Left lung (tissue), 14 donors: ENCODE measurements at places on chromosomes 12 and 14.

- DNase-seq, result no peak
- no peak overlapping the region for H3K27ac ChIP-seq
- no peak overlapping the region for H3K4me3 ChIP-seq
Observed at GRCh38 chr14:24665440-24665991, 31.5 kb upstream of the GZMB start.

DNA sequence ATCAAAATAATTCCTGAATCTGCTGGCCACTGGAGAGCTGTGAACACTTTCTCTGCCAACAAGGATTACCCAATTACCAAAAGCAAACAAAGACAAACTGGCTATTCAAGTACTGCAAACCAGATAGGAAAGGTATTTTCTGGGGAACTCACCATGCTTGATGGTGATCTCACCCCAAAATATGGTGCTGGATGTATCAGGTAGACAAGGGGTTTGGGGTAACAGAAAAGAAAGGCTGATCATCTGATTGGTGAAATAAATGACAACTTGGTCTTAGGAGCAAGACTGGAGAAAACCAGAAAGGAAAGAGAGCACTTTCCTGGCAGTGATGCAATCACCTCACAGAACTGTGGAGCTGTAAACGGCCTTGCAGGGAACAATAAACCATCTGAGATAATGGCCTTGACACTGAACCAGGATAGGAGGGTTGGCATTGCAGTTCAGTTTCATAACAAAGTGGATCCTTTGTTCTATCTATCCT lies 31.0 kb upstream of the NPFF start:
- no peak for DNase-seq
- H3K4me1 ChIP-seq, result peaks cover 10% of the 10 kb centered on the region
- H3K27me3 ChIP-seq, result no peaks in the 10 kb centered on the region
- H3K4me3 ChIP-seq, result no peak overlapping the region

DNA sequence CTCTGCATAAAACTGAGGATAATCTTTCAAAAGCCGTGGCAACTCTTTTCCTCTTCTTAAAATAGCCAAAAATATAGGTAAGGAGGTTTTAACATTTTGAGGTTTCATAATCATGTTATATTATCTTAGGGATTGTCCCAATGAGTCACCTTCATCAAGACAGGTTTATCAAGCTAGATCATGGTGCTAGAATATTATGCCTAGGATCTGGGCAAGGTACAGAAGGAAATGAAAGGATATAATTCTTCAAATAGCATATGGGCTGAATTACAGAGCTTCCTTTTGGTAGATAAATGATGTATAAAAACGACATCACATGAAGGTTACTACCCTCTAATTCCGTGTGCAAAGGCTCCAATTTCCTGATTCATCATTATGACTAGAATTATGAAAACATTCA lies 28.6 kb upstream of the TBC1D15 start:
- H3K27me3 ChIP-seq, result no peaks in the 10 kb centered on the region
- no peaks in the 10 kb centered on the region for H3K4me1 ChIP-seq
- H3K36me3 ChIP-seq, result no peaks in the 10 kb centered on the region
- H3K4me3 ChIP-seq, result no peak overlapping the region

- H3K36me3 ChIP-seq, result no peaks in the 10 kb centered on the region
- no peak for DNase-seq
- no peaks in the 10 kb centered on the region for H3K4me1 ChIP-seq
- H3K27me3 ChIP-seq, result no peaks in the 10 kb centered on the region
- H3K27ac ChIP-seq, result peak overlapping the region; percentile 42
- no peak overlapping the region for H3K4me3 ChIP-seq
Observed at GRCh38 chr12:116525418-116526001, 33.7 kb upstream of the MAP1LC3B2 start.

- no peaks in the 10 kb centered on the region for H3K4me1 ChIP-seq
- no peak overlapping the region for H3K4me3 ChIP-seq
- no peak for DNase-seq
- H3K27me3 ChIP-seq, result no peaks in the 10 kb centered on the region
- peaks cover 26% of the 10 kb centered on the region for H3K36me3 ChIP-seq
Observed at GRCh38 chr14:44995770-44996294, 33.8 kb downstream of the TOGARAM1 start.

- no peak for DNase-seq
- no peaks in the 10 kb centered on the region for H3K36me3 ChIP-seq
- H3K27ac ChIP-seq, result no peak overlapping the region
Observed at GRCh38 chr12:47328831-47329545, 249.2 kb upstream of the AMIGO2 start.

GRCh38 chr12:131085816-131086591 lies 132.3 kb downstream of the ADGRD1 start:
- no peak for DNase-seq
- no peak overlapping the region for H3K4me3 ChIP-seq
- H3K27ac ChIP-seq, result no peak overlapping the region
- H3K36me3 ChIP-seq, result no peaks in the 10 kb centered on the region
- no peaks in the 10 kb centered on the region for H3K27me3 ChIP-seq

DNA sequence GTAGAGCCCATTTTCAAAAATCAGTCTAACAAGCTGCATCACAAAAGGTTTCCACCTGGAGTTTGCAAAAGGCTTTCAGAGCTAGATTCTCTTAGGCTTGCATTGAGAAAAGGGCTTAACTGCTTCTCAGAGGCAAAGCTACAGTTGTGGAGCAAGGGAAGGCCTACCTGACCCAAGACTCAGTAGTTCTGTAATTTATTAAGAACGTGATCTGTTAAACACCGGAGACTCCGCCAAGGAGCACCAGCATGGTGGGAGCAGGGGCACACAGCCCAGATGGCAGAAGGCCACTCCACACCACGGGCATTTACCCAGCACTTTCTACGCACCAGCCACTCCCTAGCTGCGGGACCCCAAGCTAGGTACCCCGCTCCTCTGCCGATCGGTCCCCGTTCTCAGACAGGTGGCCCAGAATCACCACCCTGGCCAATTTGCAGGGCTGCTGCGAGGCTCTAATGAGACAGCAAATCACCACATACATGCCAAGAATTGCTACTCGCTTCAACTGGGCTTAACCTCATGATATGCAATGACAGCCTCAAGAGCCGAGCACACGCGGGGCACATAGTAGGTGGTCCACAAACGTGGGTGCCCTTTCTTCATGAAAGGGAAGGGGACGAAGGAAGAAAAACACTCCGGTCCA lies 1.5 kb downstream of the ITPK1 start:
- no peak for DNase-seq
- peak overlapping the region; percentile 99 for H3K27ac ChIP-seq
- peak overlapping the region; percentile 83 for H3K4me3 ChIP-seq
- H3K36me3 ChIP-seq, result no peaks in the 10 kb centered on the region

DNA sequence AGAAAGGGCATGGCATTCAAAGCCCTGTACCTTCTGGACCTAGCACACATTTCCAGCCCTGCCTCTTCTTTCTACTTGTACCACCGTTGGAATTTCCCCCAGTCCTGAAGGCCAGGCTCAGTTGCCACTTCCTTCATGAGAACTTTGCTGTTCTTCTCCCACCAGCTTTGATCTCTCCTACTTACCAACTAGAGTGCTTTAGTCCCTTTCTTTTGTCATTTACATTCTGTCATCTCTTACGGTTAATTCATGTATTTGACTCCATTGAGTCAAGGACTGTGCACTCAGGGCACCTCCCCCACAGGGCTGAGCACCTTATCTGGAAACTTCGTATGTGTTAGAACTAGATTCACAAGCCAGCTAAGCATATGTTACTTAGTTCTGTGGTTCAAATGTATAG lies 26.3 kb downstream of the BICDL1 start:
- no peaks in the 10 kb centered on the region for H3K36me3 ChIP-seq
- no peak overlapping the region for H3K27ac ChIP-seq
- no peaks in the 10 kb centered on the region for H3K27me3 ChIP-seq
- no peak overlapping the region for H3K4me3 ChIP-seq

DNA sequence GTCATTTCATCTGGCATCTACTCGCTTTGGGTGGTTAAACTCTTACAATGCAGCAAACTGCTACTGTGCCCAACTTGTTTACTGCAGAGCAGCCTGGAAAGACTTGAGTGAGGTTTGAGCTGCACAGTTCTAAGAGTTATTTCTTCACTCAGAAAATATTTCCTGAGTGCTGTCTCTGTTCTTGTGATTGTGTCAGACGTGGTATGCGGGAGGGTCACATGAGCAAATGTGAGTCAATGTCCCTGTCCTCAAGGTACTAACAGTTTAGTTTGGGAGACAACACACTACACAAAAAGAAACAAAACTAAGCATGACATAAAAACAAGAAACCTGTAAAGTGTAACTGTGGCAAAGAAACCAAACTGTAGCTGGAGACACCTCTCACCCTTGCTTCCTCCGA lies 32.4 kb downstream of the FLVCR2 start:
- H3K27ac ChIP-seq, result peak overlapping the region; percentile 10
- H3K27me3 ChIP-seq, result no peaks in the 10 kb centered on the region

- no peak overlapping the region for H3K27ac ChIP-seq
- no peaks in the 10 kb centered on the region for H3K36me3 ChIP-seq
- no peaks in the 10 kb centered on the region for H3K27me3 ChIP-seq
- H3K4me1 ChIP-seq, result no peaks in the 10 kb centered on the region
Observed at GRCh38 chr12:74889073-74889472, 320.6 kb downstream of the KCNC2 start.

DNA sequence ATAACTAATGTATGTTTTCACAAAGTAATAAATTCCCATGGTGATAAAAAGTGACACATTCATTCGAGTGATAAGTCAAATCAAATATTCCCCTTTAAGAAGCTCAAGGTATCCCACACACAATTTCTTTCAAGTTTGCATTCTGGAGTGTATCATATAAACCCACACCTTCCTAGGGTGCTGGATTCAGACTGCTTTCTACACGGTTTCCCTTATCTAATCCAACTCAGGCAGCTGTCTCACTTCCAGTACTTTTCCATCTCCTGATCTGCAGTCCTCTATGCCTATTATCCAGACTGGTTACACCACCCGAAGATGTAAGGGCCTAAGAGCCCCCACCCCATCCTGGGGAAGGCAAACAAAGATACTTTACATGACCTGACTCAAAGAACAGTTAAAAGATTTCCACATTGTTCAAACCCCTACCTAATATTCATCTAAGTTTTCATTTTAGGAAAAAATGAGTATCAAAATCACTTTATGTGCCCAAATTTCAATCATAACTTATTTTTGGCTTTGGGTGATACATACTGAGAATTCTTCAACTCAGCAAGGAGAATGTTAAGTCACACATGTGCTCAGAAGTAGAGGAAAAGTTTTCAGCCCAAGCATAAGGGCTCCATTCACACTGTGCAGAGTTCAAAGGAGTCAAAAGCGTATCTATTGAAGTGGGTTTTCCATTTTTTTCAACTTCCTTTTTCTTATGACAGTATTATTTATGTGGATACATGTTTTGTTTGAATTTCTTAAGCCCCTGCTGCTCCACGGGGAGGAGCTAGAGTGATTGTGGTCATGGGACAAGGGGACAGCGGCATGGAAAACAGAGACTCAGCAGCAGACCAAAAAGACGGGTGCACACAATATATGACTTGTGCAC lies 41.8 kb downstream of the CORO1C start:
- peaks cover 88% of the 10 kb centered on the region for H3K4me1 ChIP-seq
- no peaks in the 10 kb centered on the region for H3K27me3 ChIP-seq
- no peak overlapping the region for H3K4me3 ChIP-seq
- peak overlapping the region; percentile 93 for H3K27ac ChIP-seq
- H3K36me3 ChIP-seq, result no peaks in the 10 kb centered on the region
- no peak for DNase-seq

GRCh38 chr14:23604148-23604547 lies 25.6 kb upstream of the JPH4 start:
- DNase-seq, result no peak

- no peak for DNase-seq
- no peaks in the 10 kb centered on the region for H3K27me3 ChIP-seq
- peak overlapping the region; percentile 91 for H3K27ac ChIP-seq
- no peaks in the 10 kb centered on the region for H3K36me3 ChIP-seq
Observed at GRCh38 chr14:61493239-61493638, 171.9 kb downstream of the PRKCH start.

- H3K4me1 ChIP-seq, result peaks cover 20% of the 10 kb centered on the region
- H3K27me3 ChIP-seq, result no peaks in the 10 kb centered on the region
- no peaks in the 10 kb centered on the region for H3K36me3 ChIP-seq
- peak overlapping the region; percentile 81 for H3K27ac ChIP-seq
- no peak for DNase-seq
- no peak overlapping the region for H3K4me3 ChIP-seq
Observed at GRCh38 chr14:68145036-68145435, 325.5 kb downstream of the RAD51B start.

GRCh38 chr14:100155049-100155621 lies 4.3 kb downstream of the DEGS2 start:
- no peak overlapping the region for H3K27ac ChIP-seq
- DNase-seq, result no peak
- peaks cover 12% of the 10 kb centered on the region for H3K4me1 ChIP-seq
- no peaks in the 10 kb centered on the region for H3K36me3 ChIP-seq
- no peak overlapping the region for H3K4me3 ChIP-seq

DNA sequence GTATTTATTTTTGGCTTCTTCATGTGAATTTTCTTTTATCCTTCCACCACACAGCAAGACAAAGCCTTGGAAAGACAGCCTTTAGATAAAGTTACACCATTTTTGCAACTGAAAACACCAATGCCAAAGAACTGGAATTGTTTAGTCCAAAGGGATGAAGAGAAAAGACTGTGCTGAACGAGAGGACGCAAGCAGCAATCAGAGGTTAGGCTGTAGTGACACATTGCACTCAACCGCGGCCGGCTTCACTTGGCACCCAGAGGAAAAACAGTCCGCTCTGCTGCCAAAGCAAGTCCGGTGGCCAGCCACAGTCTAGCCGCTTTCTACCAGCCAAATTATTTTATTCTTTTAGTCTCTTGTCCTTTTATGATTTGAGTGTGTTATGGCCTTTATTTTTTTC lies 49.1 kb upstream of the KCNJ8 start:
- H3K36me3 ChIP-seq, result no peaks in the 10 kb centered on the region
- H3K4me3 ChIP-seq, result no peak overlapping the region
- no peak for DNase-seq
- no peaks in the 10 kb centered on the region for H3K27me3 ChIP-seq
- H3K27ac ChIP-seq, result no peak overlapping the region
- H3K4me1 ChIP-seq, result peaks cover 9% of the 10 kb centered on the region

- H3K4me1 ChIP-seq, result no peaks in the 10 kb centered on the region
- no peaks in the 10 kb centered on the region for H3K36me3 ChIP-seq
- no peak for DNase-seq
- H3K4me3 ChIP-seq, result no peak overlapping the region
Observed at GRCh38 chr12:12807970-12808702, 5.0 kb upstream of the DDX47 start.

DNA sequence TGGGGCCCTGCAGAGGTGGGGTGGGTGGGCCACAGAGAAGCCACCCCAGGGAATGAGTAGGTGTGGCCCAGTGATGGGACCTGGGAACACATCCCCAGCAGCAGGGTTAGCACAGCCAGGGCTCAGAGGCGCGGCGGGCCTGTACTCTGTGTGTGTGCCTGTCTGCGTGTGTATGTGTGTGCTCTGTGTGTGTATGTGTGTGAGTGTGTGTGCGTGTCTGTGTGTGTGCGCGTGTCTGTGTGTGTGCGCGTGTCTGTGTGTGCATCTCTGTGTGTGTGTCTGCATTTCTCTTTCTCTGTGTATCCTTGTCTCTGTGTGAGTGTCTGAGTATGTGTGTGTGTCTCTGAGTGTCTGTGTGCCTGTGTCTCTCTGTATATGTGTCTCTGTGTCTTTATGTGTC lies 26.1 kb downstream of the KIF26A start:
- no peaks in the 10 kb centered on the region for H3K4me1 ChIP-seq
- H3K27ac ChIP-seq, result no peak overlapping the region
- no peak for DNase-seq

GRCh38 chr12:39072658-39073057 lies 167.3 kb upstream of the CPNE8 start:
- no peaks in the 10 kb centered on the region for H3K36me3 ChIP-seq
- no peak overlapping the region for H3K4me3 ChIP-seq
- no peaks in the 10 kb centered on the region for H3K27me3 ChIP-seq
- H3K27ac ChIP-seq, result no peak overlapping the region
- no peaks in the 10 kb centered on the region for H3K4me1 ChIP-seq
